ENCODE measurements at places on chromosomes 4 and X.

GRCh38 chr4:100428051-100428450 lies 89.8 kb downstream of the EMCN start:
- no peak for DNase-seq

DNA sequence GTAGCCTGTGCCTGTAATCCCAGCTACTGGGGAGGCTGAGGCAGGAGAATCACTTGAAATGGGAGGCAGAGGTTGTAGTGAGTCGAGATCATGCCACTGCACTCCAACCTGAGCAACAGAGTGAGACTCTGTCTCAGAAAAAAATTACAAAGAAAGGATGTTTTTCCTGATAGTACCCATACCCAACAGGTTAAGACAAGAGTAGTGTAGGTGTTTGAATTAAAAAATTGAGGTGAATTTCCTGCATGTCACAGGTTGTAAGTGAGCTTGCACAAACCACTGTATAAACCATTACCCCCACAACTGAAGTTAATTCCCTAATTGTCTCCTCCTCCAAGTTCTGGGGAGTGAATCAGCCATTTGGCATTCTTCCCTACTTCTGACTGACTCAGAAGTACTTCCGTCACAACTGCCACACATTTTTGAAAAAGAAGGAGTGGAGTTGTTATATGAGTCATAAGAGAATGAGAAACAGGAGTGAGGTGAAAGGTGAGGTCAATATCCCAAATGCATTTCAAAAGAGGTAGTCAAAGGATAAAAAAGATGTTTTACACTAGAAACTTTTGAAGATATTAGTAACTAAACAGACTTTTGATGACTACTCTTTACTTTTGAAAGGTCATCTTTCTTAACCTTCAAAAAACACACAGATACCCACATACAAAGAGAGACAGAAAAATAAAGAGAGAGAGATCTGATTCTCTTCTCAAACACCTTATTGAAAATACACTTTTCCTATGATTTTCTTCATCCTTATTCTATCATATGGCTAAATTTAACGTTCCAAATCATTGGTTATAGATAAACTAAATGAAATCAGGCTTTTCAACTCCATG lies 134.5 kb downstream of the BTC start:
- no peak for DNase-seq

GRCh38 chr4:85952972-85953650 lies 406.7 kb downstream of the MAPK10 start:
- DNase-seq = no peak

- DNase-seq = no peak
Measured at GRCh38 chr4:15037923-15038541, 35.8 kb downstream of the CPEB2 start.

DNA sequence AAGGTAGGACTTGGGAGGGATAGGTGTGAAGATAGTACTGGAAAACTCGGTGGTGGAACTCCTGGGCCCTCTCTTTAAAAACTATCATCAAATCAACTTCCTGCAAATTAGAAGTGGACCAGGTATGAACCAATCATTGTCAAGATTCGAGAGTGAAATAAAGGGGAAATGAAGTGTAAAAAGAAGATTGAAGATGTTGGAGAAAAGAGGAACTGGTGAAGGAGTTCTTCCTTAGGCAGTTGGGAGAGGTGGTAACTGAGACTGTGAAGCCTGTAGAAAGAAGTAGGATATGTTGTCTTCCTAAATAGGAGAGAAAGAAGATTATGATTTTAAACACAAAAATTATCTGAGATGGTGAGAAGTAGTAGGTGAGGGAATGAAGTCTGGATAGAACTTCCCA lies 212.2 kb downstream of the PPP1R2C start:
- no peak for DNase-seq

DNA sequence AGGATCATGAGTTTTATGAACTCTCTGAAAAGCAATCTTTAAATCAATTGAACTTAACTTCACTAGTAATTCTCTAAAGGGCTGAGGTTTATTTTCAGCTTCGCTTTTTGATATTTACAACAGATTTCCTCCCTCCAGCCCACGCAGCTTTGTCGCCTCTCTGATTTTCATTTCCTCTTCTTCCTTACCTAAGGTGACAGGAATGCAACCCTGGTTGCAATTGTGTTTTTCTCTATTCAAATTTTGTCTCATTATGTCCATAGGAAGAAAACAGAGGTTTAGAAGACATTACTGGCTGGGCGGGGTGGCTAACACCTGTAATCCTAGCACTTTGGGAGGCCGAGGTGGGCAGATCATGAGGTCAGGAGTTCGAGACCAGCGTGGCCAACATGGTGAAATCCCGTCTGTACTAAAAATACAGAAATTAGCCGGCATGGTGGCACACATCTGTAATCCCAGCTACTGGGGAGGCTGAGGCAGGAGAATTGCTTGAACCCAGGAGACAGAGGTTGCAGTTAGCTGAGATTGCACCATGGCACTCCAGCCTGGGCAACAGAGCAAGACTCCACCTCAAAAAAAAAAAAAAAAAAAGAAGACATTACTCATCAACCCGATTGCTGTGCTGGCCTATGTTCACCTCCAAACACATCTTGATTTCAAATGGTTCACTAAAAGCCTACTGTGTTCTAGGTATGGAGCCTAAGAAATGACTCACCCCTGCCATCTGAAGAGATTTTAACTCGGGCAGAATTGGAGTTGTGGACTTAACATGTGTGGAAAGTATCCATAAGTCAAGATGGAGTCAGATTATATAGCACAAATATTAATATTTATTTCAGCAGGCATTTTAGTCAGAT lies 36.8 kb downstream of the VSIG4 start:
- DNase-seq = no peak

DNA sequence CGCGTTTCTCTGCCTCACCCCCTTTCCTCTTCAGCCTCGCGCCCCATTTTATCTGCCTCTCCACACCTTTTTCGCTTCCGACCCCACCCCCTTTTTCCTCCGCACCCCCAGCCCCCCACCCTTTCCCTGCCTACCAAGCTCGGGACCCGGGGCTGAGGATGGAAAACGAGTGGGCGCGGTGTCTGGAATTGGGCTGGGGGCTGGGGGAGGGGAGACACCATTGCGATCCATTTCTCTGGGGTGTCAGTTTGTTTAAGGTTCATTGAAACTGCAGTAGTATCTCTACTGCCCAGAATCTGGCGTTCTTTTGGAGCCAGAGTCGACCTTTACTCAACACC lies 707 bp downstream of the SLC9A6 start:
- no peak for DNase-seq

DNA sequence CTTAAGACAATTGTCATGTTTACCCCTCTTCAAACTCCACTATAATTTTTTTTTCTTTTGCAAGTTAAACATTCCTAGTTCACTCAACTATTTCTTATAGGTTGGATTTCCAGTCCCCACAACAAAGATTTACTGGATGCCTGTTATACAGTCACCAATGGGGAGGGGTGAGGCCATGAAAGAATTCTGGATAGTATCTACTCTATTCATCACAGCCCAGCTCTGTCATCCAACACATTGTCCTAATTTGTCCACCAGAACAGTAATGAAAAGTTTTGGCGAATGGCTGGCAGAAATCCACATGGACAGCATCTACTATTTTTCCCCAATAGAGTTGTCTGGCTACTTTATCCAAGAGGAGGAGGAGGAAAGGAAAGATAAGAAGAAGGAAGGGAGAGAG lies 192.7 kb upstream of the S100G start:
- DNase-seq = no peak

GRCh38 chrX:140822184-140822583 lies 112.6 kb downstream of the LINC00632 start:
- no peak for DNase-seq

DNA sequence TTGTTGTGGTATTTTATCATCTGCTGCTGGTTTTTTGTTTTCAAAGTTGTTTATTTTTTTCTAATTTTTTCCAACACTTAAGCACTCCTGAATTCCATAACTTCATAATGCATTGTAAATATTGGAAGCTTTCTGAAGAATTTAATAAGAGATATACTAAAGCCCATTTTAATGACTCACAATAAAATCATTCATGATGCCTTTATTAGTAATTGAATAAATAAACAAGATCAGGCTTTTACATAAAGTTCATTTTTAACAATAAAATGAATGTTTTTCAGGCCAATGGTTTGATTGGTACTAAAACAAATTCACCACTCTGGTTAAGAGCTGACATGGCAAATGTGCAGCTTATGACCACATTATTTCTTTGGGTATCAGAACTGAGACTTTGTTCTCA lies 408.2 kb upstream of the SMIM31 start:
- DNase-seq = no peak

DNA sequence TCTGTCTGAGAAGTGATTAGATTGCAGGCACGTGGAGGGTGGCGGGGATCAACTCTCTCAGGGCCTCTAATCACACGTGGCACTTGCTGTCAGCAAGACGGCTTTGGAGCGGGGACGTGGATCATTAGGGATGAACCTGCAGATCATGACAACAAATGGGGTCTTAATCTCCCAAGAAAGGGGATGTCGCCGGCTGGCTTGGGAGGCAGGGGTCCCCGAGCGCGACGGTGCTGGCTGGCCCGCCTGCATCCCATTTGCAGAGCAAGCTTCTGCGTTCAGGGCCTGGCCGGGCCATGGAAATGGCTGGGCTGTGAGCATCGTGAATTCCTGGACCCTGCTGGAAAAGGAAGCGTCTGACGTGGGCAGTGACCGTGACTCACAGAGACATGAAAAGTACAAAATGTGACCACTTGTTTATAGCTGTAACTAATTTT lies 85.1 kb upstream of the SHOX start:
- no peak for DNase-seq

GRCh38 chr4:146256328-146256727 lies 42.0 kb downstream of the REELD1 start:
- no peak for DNase-seq

GRCh38 chr4:52051213-52051614 lies at the start of gene SPATA18:
TSS of gene SPATA18 (plus strand) at chr4:52051304. CDS start at chr4:52051705, 401 bp downstream.
- DNase-seq = no peak

DNA sequence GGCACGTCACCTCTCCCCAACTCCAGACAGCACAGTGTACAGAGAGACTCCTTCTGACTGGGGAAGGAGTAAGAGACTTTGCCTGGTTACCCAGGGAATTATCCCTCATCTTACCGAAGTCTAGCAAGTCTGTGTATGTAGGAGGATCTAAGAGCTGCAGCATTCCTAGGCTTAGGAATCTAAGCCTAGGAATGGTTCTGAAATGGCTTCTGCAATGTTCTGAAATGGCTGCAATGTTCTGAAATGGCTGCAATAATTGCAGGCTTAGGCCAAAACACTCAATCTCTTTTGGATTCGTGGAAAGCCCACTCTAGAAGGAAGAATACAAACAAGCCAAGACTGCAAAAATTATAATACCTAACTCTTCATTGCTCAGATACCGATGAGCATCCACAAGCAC lies 106.4 kb downstream of the SCLT1 start:
- no peak for DNase-seq

DNA sequence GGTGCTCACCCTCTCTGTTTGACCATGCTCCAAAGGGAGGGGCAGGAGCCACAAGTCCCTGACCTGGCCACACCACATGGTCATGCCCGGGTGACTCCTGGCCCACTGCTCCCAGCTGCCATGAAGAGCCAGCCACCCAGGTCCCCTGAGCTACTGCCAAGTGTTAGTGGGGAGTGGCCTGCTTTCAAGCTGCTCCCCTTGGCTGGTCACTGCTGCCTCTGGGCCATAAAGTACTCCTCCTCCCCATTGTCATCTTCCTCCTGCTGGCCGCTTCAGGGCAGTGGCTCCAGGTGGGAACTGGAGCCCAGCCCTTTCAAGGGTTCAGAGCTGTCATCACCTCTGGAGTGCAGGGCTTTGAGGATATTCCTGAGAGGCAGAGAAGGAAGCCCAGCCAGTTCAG lies 27.3 kb upstream of the RBBP7 start:
- no peak for DNase-seq

DNA sequence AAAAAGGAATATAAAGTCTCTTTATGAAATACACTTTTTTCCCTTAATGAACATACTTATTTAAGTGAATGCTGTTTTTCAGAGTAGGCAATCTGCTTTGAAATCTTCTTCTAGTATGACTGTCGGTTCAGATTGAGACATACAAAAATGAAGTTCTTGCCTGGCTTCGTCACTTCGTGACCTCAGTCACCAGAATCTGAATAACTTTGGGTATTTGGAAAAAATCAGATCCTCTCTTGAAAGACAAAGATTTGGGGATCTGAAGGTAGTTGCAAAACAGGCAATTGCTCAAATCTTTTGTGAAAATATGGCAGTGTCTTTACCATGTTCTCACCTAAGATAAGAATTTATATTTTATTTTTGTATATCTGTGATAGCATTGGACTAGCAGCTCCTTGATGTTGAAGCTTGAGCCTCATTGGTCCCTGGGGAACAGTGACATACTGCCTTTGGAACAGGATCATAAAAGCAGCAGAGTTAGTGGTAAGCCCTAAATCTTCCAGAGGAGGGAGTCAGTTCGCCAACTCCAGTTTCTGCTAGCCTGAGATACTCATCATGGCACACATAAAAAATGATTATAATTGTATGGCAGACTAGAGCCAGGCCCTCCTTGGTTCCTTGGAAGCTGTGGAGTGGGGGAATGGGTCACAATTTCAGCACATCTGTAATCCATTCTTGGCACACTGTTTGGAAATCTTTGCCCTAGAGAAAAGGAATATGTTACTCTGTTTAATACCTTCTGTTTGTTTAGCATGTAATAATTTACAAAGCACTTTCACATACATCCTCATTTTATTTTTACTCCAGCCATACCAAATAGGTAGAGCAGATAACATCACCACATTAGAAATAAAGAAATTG lies 5.0 kb downstream of the ARFIP1 start:
- DNase-seq = no peak

DNA sequence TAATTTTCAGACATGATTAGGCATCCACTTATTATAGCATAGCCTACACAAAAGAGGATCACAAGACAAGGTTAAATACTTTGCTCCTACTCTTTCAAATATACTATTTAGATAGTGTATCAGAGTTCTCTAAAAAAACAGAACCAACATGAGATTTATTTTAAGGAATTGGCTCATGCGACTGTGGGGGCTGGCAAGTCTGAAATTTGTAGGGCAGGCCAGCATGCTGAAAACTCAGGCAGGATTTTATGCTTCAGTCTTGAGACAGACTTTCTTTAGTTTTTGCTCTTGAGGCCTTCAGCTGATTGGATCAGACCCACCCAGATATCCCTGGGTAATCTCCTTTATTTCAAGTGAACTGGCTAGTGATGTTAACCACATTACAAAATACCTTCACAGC lies 169.5 kb downstream of the MAML3 start:
- DNase-seq = no peak

DNA sequence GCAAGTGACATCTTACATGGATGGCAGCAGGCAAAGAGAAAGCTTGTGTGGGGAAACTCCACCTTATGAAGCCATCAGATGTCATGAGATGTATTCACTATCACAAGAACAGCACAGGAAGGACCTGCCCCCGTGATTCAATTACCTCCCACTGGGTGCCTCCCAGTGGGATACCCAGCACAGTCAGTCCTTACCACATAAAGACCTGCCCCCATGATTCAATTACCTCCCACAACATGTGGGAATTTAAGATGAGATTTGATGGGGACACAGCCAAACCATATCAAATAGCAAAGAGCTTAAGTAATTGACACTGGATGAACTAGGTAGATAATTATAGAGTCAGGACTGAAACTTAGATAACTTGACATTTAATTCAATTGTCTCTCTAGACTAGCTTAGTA lies 85.6 kb downstream of the SLIT2 start:
- DNase-seq = no peak
